ENCODE measurements at places on chromosomes 2 and 18.

DNA sequence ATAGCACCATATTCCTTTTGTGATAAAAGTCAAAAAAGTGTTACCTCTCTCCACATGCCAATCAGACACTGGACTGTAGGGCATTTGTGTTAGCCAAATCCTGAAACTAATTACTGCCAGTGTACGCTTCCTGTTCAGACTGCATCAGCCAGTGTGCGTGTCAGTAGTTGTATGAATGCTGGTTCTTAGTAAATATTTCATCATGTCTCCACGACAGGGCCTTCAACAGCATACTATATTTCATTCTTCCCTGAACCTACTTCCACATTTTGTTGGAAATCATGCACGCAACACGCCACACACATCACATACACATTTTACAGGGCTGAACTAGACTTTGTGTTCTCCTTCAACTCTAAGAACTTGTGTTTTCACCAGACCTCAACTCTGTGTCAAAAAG lies 77.5 kb downstream of the EPB41L3 start:
- no peak for DNase-seq

GRCh38 chr18:13446610-13447461 lies 228.3 kb downstream of the LDLRAD4 start:
- DNase-seq: no peak

DNA sequence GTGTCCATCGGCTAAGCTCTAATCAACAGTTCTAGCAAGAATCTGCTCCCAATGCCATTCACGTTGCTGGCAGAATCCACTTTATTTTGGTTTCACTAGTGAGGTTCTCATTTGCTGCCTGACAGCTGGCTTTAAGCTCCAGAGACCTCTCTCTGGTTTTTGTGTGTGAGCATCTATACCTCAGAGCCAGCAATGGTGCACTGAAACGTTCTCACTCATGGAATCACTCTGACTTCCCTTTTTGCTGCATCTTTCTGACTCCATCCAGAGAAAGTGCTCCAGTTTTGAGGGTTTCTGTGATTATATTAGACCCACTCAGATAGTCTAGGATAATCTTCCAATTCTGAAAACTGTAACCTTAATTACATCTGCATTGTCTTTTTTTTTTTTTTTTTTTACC lies 596.6 kb downstream of the RNF144A start:
- no peak for DNase-seq

GRCh38 chr2:68870215-68870614 lies 982 bp downstream of the BMP10 start:
- no peak for DNase-seq

DNA sequence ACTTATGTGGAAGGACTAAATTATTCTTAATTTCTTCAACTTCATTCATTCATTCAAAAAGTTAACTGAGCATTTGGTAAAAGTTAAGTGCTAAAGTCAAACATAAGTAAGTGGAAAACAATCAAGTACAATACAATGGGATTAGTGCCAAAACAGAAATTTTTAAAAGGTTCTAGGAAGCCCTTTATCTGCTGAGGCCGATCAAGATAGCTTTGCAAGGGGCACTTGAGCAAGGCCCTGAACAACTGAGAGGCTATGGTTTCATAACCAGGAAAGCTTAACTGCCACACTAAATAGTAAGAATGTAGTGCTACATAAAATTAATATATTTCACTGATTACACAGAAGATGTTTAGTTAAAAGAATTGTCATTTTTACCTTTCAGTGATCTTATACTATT lies 76.5 kb downstream of the NOL10 start:
- DNase-seq: no peak

DNA sequence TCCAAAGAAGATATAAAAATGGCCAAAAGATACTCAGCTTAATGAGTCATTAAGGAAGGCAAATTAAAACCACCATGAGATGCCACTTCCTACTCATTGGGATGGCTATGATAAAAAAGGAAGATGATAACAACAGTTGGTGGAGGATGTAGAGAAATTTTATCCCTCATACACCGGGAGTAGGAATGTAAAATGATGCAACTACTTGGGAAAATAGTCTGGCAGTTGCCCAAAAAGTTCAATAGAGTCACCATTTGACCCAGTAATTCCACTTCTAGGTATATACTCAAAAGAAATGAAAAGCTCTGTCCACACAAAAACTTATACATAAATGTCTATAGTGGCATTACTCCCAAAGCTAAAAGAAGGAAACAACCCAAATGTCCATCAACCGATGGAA lies 10.1 kb upstream of the SULT1C2 start:
- DNase-seq: no peak

DNA sequence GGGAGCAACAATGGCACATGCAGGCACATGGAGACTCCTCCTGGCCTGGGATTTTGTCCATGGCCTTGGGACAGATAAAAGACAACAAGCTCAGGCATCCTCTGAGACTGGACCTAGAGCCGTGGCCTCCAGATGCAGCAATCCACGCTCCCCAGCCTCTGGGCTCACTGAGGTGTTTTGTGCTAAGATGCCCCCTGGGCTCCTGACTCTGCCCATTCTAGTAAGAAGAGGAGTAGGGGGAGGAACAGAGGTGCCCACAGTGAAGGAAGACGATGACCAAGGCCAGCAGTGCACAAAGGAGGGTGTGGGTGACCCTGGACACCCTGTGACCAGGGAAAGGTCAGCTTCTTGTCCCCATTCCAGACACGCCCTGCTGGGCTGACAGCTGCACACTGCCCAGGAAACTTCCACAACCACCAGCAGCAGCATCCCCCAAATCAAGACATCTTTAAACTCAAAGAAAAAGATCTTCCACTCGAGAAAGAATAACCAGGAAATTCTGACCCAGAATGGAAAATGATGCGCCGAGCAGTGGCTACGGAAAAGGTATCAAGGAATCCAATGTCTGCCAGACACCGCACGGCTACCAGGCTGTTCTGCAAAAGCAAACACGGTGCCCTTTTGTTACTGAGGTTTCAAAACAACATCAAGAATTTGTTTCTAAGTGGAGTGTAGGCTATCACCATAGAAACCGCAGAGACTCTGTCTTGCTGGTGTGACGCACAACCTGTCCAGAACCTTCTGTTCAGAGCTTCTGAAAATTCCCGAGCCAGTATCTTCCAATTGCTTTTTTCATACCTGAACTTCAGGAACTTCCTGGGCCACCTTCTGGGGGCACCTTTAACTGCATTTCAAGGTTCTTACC lies 65.5 kb downstream of the ZNF516 start:
- DNase-seq: no peak

GRCh38 chr2:226716126-226716525 lies 83.5 kb downstream of the IRS1 start:
- no peak for DNase-seq
